AG08395 (cell line): ENCODE measurements at places on chromosomes 11 and 22.

DNA sequence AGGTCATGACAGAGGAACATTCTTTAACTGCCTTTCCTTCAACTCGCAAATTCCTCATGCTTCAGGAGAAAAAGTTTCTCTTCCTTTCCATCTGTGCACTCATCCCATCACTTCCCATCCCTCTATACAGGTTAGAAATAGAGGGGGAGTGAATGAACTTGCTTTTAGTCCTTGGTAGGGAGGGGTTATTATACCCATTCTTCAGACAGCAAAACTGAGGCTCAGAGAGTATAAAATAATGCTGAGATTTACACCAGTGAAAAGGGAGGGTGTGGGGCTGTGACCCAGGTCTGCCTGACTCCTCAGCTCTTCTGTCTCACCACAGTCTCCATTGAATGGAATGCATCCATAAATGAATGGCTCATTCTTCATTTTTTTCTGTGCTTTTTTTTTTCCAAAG, 109.4 kb upstream of the RCN1 start:
- no peak for DNase-seq

DNA sequence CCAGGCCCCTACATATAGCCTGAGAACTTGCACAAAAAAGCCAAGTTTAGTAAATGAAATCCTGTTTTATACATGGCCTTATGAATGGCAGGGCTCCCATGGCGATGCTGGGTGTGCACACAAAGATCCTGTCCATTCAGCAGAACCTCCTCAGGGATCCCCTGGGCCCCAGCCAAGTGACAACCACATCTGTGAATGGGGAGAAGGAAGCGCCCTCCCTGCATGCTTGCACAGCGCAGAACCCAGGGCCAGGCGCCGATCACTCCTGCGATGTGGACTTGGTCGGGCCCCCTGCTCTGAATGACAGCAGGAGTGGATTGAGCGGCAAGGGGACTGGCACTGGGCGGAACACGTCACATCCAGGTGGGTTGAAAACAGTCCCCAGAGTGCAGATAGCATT, 4.5 kb upstream of the CDC42EP2 start:
- no peak for DNase-seq

DNA sequence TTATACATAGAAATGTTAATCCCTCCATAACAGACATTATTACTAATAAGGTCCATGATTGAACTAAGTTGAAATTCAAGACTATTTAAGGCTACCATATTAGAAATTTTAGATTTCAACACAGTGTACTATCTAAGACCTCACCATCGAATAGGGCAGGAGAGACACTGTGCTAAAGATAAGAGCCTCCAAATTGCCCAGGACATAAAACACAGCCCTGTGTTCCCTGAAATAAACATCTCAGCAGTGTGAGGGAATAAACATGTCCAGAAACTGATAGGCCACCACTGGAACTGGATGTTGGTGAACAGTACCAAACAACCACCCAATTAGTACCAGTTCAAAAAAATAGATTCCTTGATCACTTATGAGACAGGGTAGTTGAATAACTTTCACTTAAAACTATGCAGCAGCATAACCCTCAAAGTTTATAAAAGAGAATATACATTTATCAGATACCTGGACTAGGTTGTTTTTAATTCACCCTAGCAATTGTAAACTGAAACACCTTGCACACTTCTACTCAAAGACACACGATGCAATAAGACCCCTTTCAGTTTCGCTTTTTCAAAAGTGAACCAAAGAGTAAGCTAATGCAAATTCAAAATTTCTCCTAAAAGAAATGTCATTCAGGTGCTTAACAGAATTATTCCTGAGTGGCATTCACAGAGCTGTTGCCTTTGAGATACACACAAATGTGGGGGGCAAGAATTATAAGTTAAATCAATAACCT, 34.3 kb downstream of the USP28 start:
- DNase-seq: no peak

DNA sequence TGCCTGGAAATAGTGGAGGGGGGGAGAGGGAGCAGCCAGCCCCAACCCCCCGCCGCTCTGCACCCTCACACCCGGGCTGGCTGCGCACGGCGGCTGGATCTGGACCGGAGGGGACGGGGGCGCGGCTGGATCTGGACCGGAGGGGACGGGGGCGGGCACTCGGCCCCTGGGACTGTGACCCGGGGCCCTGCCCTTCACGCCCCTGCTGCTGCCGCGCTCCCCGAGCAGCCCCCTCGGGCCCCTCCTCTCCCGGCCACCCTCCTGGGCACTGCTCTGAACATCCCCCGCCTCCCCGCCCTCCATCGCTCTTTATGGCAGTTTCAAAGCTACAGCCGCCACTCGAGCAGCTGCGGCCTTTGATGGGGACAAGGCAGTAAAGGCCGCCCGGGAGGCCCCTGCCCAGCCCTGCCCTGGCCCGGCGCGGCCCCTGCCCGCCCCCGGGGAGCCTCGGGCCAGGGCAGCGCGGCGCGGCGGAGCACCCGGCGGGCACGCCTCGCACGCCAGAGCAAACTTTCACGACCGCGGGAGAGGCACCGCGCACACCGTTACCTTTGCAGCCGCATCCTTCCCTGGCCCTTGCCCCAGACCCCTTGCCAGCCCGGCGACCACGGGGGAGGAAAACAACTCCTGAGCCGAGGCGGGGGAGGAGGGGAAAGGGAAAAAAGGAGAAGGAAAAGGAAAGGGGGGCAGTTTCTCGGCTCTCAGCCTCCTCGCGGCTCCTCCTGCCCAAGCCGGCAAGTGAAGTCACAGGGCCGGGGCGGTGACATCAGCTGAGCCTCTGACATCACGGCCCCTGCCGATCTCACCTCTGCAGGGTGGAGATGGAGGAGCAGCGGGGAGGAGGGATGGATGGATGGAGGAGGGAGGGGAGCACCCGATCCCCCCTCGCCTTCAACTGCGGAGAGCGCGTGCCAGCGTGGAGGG, 13.1 kb upstream of the TCF20 start:
- DNase-seq: no peak

DNA sequence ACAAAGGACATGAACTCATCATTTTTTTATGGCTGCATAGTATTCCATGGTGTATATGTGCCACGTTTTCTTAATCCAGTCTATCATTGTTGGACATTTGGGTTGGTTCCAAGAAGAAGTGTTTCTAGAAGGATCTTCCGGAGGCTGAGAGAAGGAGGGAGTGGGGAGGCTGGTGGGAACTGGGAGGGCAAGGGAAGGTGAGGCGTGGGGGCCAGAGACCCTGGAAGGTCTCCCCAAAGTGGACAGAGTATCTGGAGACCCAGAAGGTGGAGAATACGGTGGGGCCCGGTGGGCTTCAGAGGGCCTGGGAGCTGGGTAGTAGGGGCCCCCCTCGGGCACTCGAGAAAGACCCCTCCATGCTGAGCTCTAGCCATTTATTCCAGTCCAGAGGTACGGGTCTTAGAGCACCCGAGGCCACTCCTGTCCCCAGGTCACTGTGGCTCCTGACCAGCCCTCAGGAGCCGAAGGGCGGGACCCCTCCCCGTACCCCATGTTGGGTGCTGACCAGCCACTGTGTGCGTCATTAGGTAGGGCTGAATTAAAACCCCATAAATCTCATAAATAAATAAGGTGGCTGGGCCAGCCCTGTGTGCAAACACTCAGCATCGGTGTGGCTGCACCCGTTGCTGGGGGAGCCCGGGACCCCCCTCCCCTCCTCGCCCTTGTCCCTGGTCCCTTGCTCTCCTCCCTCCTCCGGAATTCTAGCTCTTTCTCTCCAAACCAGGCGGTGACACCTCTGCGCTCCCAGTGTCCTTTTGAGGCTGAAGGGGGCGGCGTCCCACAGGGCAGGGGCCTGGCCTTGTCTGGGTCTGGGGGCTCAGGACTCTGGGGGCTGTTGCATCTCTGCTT, 38.8 kb upstream of the MUC5AC start:
- DNase-seq: no peak

- DNase-seq: no peak
Observed at GRCh38 chr11:64804346-64805210, 1.6 kb upstream of the MAP4K2 start.
